ENCODE measurements at places on chromosomes 7 and 10.
A peak's percentile ranks its signal among the peaks of the same experiment; 100 is the strongest.

DNA sequence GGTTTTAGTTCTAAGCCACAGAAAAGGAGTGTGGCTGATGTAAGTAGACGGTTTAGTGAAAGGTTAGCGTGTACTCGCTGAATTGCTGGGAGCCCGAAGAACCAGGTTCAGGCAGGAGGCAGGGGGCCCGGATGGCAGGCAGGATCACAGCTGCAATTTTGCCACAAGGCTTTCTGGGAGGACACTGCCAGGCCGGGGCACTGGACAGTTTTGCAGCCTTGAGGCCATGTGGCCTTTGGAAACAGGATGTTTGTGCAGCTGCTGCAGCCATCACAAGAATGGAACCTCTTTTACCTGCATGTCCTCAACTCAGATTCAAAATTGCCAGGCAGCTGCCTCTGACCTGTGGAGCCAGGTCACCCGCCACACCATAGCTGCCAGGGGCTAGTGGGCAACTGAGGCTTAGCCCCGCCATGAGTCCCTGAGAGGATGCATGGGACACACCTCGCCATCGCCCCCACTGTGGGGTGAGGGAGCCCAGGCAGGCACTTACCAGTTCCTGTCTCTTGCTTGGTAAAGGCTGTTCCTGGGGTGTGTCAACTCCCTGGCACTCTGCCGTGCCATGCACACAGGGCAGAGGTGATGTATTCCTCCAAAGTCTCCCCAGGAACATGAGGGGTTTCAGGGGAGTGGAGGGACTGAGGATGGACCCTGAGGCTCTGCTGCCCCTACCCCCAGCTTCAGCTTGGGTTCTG lies 188.6 kb downstream of the RPS24 start:
- no peak for DNase-seq

DNA sequence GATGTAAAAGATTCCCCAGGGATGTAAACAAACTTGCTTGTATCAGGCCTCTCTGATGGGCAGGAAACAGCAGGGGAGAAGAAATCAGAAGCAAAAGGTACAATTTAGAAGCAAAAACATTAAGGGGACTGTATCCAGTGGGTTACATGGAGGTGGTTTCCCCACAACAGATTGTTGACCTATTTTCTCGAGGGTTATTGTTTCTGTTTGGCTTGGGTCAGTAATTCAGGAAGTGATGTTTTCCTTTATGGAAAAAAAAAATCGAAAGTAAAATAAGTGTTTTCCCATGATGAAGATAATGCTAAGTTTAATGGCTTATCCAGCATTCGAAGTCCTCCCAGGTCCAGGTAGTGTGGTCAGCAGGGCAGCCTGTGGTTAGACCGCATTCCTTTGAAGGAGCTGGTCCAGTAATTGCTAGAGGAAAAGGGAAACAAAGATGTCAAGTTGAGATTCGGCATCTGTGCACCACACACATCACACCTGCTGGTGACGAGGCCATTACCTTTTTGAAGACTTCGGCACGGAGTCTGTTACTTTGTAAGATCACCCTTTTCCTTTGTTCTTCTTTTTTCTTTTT lies 37.3 kb upstream of the ADAM12 start:
- DNase-seq, result no peak

DNA sequence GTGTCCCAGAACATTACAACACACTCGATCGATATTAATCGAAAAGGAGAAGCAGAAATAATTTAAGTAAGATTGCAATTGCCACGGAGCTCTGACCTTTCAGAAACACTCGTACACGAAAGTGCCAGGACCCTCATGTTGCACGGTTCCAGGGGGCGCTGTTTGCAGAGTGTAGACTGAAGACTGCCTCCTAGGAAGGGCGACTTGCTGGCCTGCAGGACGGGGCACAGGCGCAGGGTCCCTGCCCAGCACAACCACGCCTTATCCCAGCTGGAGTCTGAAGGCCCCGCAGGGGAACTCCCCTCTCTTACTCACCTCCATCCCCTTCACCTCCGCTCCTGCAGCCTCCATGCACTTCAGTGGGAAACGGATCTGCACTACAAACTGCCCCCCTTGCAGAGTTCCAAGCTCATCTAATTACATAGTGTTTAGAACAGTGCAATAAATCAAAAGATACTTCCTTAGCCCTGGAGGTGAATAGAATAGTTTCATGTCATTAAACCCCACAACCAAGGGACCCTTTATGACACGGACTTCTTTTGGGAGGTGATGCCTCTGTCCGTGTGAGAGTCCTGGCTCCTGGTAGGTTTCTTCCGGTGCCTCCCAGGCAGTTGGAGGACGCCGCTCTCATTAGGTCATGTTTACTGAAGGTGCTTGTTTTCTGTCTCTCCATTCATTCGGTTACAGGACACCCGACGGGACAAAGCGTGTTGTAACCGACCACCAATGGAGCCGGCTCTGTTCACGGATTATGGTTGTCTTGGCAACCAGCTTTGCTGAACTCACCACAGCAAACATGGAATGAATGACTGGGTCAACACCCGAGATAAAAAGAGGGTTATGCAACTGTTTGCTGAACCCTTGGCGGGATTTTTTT lies 262.2 kb downstream of the BAMBI start:
- DNase-seq, result no peak

DNA sequence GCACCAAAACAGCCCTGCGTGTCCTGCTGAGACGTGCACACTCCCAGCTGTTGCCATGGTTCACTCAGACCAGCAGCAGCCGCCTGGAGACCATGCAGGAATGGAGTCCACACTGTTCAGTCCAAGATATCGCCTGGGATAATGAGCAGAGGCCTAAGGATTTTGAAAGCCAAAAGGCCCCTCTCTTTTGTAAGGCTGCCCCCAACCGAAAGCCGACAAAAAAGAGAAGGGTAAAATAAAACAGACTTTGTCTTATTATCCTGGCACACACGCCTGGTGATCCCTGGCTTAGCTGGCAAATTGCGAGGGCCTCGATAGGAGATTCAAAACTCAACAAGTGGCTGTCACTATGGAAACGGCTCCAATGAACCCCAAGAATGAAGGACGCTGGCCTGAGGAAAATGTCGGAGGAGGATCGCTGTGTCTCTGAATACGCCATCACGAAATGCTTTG lies 263.6 kb downstream of the SKIDA1 start:
- no peak for DNase-seq

GRCh38 chr7:98724591-98724990 lies 107.5 kb downstream of the NPTX2 start:
- no peak for DNase-seq

DNA sequence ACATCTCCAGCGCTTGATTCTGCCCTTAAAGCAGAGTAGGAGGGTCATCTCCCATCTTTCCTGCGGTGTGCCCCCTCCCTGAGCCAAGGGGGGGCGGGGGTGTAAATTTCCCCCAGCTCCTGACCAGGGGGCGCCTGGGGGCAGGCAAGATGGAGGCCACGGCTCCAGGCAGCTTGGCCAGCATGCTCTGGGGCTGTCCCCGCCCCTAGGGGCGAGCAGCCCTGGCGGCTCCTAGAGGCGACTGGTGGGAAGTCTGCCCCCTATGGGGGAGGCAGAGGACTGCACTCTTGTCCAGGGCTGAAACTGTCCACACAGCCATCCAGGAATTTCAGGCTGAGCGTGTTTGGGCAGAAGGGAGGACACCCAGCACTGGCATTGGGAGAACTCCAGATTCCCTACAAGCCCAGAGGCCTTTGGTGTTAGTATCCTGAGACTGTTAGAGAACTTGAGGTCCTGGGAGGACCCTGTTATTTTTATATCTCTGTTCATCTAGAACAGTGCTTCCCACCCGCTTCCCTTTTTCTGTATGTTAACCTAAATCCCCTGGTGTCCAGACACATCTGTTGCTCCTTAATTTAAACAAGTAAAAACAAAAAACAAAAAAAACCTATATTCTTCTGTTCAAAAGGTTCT lies 4.6 kb downstream of the STRA8 start:
- DNase-seq, result no peak

DNA sequence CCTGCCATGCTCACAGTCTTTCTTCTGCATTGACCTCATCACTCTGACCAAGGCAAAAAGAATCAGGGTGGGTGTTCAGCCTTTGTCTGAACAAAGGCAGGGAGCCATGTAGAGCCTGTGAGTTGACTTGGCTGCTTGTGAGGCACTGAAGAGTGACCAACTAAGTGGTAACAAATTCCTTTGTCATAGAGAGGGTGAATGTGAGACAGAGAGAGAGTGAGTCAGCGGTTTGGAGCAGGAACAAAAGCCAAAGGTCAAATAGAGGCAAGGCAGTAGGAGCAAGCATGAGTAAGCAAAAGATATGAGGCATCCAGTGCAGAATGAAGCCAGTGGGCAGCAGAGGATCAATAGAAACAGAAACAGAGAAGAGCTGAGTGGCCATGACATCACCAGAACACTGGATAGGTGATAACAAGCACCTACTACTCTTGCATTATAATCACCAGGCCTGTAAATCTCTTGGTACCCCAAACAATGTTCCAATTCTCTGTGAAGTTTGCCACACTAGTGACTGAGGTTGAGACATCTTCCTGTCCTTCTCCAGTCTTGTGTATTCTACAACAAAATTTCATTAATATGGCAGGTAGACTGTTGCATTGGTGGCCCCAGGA lies 116.2 kb upstream of the LAMB4 start:
- no peak for DNase-seq

GRCh38 chr7:51034521-51035264 lies 252.0 kb upstream of the GRB10 start:
- DNase-seq, result no peak

DNA sequence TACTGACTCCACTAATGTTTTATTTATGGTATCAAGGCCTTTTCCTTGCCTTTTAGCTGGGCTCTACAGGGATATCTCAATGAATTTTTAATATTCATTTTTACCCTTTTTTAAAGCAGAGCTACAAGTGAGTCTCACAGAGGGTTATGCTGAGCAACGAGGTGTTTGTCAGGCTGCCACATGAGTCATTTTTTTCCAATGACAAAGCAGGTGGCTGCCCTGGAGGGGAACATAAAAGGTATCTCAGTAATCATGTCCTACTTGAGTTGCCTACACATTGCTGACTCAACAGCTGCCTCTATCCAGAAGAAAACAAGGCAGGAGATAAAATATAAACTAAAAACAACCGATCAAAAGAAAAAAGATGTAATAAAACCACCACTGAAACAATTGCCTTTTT lies 1004.9 kb upstream of the POT1 start:
- DNase-seq, result no peak

DNA sequence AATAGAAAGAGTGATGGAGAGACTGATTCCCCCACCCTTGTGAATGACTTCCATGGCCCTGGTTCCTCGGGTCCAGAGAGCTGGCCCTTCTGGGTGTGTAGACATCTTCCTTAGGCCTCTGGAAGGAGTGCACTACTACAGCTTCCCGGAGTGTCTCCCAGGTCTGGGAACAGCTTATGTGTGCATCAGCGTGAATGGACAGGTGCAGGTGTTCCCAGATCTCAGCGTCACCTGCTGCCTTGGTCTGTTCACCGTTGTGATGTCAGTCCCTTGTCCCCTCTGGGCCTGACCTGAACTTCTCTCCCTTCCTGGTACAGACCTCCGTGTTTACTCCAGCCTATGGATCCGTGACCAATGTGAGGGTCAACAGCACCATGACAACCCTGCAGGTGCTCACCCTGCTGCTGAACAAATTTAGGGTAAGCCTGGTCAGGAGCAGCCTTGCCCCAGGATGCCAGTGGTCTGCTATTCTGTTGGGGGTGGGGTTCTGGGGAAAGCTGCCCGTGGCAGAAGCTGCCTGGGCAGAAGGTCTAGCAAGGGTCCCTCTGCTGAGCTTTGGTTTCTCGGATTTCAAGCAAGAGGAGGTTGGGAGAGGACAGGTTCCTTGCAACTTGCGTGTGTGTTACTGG lies 10.5 kb upstream of the DEPP1 start:
- DNase-seq, result no peak

GRCh38 chr7:36404639-36405408 lies 15.2 kb downstream of the ANLN start:
- DNase-seq, result no peak

DNA sequence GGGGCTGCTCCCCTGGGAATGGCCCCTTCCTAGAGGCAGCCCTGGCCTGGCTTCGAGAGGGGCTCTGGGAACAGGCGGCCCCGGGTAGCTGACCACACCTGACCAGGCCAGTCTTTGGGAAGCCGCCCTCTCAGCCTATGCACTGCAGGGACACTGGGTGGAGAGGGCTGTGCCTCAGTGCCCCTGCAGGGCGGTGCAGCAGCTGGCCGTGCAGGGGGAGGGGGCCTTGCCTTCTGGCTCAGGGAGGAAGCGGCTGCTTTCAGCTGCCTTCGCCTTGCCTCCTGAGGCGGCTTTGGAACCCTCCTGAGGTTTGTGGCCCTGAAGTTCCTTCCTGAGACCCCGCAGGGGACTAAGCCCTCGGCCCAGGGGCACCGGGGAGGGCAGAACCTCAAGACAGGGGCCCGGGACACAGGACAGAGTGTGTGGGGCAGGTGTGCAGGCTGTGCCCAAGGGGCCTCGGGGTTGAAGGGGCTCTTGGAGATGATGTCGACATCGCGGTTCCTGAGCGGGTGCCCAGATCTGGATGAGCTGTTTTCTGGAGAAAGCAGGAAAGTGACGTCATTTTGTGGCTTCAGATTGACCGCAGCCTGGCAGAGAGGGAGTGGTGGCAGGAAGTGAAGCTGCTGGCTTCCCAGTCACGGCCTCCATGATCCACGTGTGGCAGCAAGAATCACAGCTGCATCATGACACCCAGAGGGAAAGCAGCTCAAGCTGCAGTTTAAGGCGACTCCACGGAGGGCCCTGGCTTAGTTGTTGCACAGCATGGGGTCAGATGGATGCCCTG lies 17.7 kb downstream of the ADAM8 start:
- peak; percentile 80 for DNase-seq

GRCh38 chr7:101947899-101948298 lies 130.5 kb downstream of the CUX1 start:
- no peak for DNase-seq

GRCh38 chr10:120266022-120266421 lies 191.0 kb upstream of the PLPP4 start:
- no peak for DNase-seq

DNA sequence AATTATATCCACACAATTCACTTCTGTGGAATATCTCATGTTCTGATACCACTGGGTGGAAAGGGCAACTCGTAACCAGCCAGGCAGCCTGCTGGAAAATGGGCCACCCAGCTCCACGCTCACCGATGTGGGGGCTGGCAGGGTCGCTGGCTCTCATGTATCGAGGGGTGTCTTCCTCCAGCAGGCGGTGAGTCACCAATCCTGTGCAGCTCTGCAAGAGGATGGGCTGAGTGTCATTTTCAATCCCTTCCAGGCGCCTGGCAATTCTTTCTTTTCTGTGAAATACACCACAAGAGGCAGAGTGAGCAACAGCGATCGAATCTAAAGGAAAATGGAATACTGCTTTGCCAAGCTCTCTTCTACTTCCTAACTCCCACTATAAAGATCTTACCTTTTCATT lies 80.1 kb downstream of the SVIL start:
- DNase-seq, result no peak

DNA sequence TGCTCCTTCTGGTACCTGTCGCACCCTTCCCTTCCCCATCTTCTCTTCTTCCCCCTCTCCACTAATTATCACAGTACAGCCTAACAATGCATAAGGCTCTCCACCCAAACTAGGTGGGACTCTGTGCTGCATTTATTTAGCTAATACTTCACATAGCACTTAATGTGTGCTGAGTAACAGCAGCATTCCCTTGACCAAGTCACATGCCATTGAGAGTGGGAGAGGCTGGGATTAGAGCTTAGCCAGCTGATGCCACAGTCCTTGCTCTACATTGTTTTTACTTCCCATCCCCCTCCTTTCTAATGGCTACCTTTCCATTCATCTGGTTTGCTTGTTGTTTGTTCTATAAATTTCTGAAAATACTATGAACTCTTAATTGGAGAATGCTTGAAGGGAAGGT lies 426.9 kb downstream of the LRMDA start:
- DNase-seq, result no peak
